ENCODE measurements at places on chromosomes 1 and 21.
A peak's percentile ranks its signal among the peaks of the same experiment; 100 is the strongest.

DNA sequence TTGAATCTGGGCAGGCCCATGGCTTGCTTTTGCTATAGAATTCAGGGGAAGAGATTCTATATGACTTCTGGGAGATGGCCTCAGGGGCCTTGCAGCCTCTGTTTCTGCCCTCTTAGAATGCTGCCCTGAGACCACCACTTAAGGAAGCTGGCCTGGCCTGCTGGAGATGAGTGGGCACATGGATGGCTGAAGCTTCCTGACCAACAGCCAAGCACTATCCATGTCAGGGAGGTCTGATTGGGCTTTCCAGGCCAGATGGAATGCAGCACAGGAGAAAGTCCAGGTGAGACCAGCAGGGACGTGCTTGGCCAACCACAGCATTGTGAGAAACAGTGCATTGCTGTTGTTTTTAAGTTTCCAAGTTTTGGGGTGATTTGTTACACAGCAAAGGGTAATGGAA, 308.1 kb downstream of the PTPRU start:
- DNase-seq: no peak

- DNase-seq: no peak
Observed at GRCh38 chr1:17507915-17508314, 31.6 kb upstream of the ARHGEF10L start.

DNA sequence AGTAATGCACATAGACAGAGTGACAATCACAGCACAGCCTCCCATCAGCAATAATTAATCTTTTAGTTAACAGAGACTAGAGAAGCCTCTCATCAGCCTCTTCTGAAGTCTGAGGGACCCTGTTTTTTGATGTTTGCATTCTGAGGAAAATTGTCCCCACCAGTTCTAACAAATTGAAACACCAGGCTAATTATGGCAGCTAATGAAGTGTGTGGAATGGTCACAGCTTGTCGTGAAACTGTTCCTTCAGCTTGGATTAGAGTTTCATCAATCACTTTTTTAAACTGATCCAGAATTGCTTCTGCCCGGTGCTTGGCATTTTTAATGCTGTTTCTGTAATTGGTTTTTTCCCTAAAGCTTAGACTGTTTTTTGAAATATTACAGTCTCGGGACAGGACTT, 208.0 kb downstream of the SPATA17 start:
- DNase-seq: no peak

DNA sequence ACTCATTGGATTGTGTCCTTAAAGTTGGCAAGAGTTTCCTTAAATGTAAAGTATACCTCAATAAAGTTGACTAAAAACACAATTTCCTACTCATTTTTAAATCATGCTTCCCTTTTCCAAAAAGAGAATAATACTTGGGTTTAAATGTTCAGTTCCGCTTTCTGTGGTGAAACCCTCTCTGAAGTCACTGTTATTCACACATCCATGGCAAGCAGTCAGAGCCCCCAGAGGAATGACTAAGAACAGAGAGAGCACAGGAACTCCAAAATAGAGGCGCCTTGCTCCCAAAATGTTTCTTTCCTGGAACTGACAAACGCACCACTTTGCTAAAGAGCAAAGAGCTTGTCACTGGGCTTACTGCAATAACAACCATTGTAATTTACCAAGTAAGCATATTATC, 142.5 kb downstream of the TIAM1 start:
- no peak for DNase-seq

DNA sequence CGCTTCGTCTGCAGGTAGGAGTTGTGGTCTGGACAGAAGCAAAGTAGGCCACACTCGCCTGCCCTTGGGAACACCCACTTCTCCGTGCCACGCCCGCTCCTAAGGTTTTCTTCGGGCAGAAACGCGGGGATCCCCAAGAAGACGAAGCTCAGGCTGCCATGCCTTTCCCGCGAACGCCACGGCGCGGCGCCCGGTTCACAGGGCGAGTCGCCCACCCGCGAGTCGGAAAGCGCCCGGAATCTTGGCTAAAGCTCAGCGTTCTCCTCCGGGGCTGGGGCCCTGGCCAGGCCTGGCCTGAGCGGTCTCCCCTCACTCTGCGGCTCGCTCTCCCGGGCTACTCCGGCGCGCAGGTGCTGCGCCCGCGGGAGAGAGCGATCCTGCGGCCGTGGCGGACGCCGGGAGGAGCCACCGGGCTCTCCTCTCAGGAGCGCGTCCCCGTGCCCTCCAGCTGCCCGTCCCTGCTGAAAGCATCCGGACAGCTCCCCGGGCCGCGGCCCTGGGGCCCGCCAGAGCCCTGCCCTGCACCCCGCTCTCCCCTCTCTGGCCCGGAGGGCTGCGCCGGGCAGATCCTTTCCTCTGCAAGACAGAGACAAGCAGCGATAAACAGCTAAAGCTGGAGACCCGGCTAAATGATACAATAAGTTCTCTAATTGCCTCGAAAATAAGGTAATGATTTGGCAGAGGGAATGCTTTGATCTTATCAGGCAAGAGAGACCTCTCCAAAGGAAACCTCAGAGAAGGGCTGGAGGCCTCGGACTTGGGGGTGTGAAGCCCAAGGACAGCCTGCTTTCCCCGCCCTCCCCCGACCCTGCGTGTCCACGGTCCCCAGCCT, 6.7 kb upstream of the WNT2B start:
- DNase-seq: peak; percentile 39

DNA sequence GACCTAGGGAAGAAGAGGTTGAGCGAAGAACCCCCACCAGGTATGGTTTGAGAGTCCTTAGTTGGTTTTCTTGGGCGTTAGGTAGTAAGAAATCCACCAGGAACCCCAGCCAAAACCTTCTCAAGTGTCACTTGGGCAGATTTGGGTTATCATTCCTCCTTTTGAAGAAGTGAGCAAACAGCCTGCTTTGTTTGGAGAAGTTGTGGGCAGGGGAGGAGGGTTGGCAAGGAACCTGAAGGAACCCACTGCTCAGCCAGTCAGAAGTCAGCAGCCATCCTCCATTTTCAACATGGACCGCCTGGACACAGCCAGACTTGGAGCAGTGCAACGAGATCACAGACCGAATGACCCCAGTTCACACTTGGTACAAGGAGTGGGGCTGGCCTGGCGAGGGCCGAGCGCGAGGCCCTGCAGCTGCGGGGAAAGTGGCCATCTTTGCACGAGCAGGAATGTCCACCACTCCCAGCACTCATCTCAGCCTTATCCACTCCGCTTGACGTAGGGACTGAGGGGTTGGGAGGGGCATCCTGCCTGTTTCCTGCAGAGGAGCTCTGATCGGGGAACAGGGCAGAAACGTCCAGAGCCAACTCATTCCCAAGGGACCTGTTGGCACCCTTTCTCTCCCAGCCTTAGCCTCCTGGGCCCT, 7.2 kb downstream of the ADPRS start:
- no peak for DNase-seq

GRCh38 chr1:56915960-56916359, 49.9 kb downstream of the C8B start:
- DNase-seq: no peak

DNA sequence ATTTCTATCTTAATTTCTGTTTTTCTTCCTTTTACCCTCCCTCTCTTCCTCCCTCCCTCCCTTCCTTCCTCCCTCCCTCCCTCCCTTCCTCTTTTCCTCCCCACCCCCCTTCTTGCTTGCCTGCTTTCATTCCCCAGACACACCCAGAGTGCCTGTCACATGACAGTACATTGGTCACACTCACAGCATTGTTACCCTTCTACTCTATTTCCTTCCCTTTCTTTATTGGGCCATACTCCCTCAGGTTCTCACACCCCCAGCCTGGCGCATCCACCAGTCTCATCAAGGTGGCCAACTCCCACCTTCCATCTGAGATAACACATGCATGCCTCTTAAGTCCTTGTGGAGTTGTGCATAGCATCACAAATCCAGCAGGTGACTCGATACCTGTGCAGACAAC, 10.9 kb downstream of the TMPRSS3 start:
- DNase-seq: no peak

DNA sequence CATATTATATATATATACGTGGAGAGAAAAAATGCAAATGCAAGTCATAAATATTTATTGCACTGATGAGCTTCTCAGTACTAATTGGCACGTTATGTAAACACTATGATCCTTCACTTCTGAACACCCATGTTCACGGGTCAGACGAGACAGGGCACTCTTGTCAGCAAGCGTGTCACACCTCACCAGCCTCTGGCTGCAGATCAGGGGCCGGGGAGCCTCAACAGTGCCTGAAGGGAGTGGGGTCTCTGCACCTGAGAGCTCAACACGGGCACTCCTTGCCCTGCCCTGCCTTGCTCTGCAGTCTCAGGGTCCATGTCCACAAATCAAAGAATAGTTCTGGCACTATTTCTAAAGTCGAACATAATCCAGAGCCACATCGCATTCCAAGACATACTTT, 409 bp upstream of the HIVEP3 start:
- DNase-seq: no peak

- no peak for DNase-seq
Observed at GRCh38 chr1:20188455-20188817, 2.1 kb upstream of the PLA2G2C start.

DNA sequence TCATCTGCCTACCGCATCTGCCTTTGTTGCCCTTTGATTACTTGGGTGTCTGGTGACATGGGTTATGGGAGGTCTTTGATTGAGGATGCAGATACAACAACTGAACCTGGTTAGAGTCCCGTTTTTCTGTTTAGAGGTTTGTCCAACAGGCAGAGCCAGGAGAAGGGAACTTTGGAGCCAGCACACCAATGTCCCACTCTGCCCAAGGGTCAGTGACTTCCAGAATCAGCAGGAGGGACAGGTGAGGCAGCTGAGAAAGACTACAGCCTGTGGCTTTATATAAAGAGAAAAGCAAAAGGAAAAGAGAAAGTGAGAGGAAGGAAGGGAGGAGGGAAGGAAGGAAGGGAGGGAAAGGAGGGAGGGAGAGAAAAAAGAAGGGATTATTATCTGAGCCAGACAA, 101.5 kb upstream of the ZNF644 start:
- DNase-seq: no peak

GRCh38 chr1:7644961-7645750, 125.9 kb upstream of the VAMP3 start:
- no peak for DNase-seq

DNA sequence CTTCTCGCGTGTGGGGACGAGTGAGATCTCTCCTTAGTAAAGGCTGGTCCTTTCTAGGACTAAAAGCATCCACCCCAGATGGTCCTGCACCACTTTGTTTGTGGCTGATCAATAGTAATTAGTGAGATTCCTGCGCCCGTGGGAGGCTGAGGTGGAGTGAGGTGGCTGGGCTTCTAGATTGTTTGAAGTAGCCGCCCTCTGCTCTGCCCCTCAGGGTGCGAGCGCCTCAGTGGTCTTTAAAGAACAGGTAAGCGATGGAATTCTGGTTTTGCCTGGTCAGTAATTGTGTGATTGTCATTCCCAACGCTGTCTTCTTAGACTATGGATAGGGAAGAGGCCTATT, 20.7 kb downstream of the PEX14 start:
- DNase-seq: no peak

- DNase-seq: no peak
Observed at GRCh38 chr1:111955755-111956154, 33.7 kb downstream of the KCND3 start.

DNA sequence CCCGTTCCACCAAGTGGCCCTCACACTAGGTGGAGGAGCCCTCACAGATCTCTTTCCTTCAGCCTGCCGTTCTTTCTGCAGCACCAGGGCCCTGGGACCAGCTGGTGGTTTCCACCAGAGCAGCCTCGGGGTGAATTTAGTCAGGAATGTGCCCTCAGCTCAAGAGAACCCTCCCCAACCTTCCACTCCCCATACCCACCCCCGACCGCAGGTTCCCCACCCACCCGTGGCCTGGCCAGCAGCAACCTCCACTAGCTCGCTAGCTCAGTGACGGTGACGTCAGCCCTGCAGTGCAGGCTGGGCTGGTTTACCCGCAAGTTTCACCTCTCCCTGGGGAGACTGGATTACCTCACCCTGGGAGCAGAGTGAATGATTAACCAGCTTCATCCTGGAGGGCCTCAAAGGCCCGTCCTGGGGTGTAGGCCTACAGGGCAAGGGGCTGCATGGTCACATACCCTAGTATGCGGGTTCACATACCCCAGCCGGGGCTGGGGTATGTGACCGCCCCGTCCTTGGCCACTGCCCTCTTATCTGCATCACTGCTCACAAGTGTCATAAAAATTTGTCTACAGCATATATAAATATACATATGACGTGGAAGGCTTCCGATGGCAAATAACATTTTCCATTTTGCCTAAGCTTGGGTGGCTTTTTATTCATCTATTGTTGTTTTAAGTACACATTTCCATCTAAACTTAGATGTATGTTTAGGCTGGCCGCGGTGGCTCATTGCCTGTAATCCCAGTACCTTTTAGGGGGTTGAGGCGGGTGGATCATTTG, 24.5 kb downstream of the ELF3 start:
- DNase-seq: no peak

- DNase-seq: no peak
Observed at GRCh38 chr1:160115545-160116282, at the start of gene ATP1A2. TSS of gene ATP1A2 (plus strand) at chr1:160115759. CDS start at chr1:160115862, 103 bp downstream.

DNA sequence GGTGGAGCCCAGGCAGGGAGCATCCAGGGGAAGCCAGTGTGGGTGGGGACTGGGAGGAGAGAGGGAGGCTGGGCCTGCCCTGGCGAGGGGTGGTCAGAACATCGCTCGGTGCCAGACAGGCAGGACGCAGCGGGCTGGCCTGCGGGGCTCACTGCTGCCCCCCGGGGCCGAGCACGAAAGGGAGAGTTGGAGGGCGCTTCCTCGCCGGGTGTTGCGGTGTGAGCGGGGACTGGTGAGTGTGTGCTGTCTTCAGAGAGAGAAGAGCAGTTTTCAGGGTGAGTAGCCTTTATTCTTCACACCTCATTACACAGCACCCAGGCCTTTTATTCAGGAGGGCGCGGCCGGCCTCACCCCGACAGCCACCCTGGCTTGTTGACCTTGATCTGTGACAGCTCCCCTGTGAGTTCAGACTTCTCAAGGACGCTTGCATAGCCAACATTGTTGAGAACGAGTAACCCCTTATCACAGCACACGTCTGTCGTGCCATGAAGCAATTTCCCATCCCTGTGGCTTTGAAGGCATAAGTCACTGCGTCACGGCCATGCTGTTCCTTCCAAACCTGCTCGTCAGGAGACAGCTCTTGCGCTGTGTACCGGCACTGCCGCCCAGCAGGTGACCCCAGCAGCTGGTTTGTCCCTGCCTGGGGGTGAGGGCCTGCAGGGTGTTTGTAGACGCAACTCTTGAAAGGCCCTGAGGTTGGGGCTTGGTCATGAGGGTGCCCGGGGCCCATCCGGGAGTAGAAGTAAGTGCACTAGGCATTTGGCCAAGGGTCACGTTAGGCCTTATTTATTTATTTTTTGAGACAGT, 54.6 kb downstream of the PRKCZ start:
- DNase-seq: no peak

- no peak for DNase-seq
Observed at GRCh38 chr1:216779686-216780085, 56.5 kb upstream of the ESRRG start.

DNA sequence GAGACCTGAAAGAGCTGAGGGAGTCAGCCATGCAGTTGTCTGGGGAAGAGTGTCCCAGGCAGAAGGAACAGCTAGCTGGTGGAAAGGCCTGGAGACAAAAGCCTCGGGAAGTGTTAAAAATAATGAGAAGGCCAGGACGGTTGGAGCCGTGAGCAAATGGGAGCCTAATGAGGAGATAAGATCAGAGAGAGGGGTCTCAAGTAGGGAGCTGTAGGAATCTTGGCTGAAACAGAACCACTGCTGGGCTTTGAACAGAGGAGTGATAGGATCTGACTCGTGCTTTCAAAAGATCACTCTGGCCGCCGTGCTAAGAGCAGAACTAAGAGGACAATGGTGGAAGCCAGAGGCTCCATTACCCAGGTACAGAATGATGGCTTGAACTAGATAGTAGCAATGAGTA, 1.9 kb upstream of the FOXJ3 start:
- no peak for DNase-seq

- no peak for DNase-seq
Observed at GRCh38 chr1:62188111-62188510, 6.5 kb upstream of the L1TD1 start.

GRCh38 chr1:67316180-67316902, 8.7 kb downstream of the IL12RB2 start:
- no peak for DNase-seq

- no peak for DNase-seq
Observed at GRCh38 chr1:56036479-56036878, 542.9 kb downstream of the PLPP3 start.
